Stimulated activated memory B cell treated with anti-CD40 and anti-IgM and Interleukin-4, amounts not matched to agents 10 μg/mL and 1 μg/mL and 100 μg/mL, for 72 hours (primary cell): ENCODE measurements at places on chromosomes 12 and 14.

- no peaks in the 10 kb centered on the region for H3K36me3 ChIP-seq
- H3K4me3 ChIP-seq, result no peak overlapping the region
- no peak overlapping the region for H3K27ac ChIP-seq
- H3K27me3 ChIP-seq, result no peaks in the 10 kb centered on the region
- no peaks in the 10 kb centered on the region for H3K4me1 ChIP-seq
Observed at GRCh38 chr12:115511986-115512711, 765.3 kb downstream of the MED13L start.

- H3K4me3 ChIP-seq, result no peak overlapping the region
- H3K4me1 ChIP-seq, result no peaks in the 10 kb centered on the region
- no peaks in the 10 kb centered on the region for H3K36me3 ChIP-seq
- ATAC-seq, result no peak
- H3K27me3 ChIP-seq, result peaks cover 14% of the 10 kb centered on the region
Observed at GRCh38 chr14:53494587-53494986, 341.5 kb upstream of the DDHD1 start.

DNA sequence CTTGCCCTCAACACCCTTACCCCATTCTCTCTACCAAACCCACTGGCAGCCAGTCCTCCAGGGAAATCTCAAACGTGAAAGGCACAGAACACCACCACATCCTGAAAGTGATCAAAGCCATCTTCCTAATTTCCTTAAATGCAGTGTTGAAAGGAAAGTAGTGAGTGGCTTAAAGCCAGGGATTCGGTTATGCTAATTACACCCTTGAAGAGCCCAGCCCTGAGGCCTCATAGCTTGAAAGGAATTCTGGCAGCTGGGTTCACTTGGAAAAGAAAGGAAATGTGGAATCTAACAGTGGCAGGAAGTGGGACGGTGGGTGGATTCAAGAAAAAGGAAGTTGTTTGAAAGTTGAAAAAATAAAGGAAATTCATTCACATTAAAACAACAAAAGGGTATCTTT, 73.0 kb upstream of the FICD start:
- peaks cover 30% of the 10 kb centered on the region for H3K27me3 ChIP-seq
- H3K4me1 ChIP-seq, result no peaks in the 10 kb centered on the region
- no peak overlapping the region for H3K4me3 ChIP-seq
- ATAC-seq, result no peak
- no peak overlapping the region for H3K27ac ChIP-seq

DNA sequence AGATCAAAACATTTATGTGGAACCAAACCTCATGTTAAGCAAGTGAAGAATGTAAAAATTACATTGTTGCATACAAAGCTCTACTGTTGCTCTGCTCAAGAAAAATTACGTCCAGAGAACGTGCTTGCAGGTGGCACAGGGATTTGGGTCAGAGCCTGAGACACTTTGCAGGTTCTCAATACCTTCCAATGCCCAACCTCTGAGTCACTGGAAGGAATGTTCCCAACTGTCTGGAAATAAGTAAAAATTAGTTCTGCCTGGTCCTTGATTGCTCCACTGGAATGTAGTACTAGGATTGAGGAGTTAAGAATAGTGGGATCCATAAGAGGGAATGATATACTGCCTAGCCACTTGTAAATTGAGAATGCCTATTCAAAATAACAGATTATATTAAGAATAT, 2.8 kb upstream of the IFNG start:
- no peak overlapping the region for H3K27ac ChIP-seq
- H3K27me3 ChIP-seq, result no peaks in the 10 kb centered on the region
- peaks cover 4% of the 10 kb centered on the region for H3K4me1 ChIP-seq
- no peak overlapping the region for H3K4me3 ChIP-seq

GRCh38 chr12:94200695-94201094, 52.3 kb downstream of the PLXNC1 start:
- peaks cover 40% of the 10 kb centered on the region for H3K4me1 ChIP-seq
- peaks cover 60% of the 10 kb centered on the region for H3K36me3 ChIP-seq
- H3K4me3 ChIP-seq, result no peak overlapping the region
- H3K27ac ChIP-seq, result peak overlapping the region; percentile 6
- no peak for ATAC-seq

DNA sequence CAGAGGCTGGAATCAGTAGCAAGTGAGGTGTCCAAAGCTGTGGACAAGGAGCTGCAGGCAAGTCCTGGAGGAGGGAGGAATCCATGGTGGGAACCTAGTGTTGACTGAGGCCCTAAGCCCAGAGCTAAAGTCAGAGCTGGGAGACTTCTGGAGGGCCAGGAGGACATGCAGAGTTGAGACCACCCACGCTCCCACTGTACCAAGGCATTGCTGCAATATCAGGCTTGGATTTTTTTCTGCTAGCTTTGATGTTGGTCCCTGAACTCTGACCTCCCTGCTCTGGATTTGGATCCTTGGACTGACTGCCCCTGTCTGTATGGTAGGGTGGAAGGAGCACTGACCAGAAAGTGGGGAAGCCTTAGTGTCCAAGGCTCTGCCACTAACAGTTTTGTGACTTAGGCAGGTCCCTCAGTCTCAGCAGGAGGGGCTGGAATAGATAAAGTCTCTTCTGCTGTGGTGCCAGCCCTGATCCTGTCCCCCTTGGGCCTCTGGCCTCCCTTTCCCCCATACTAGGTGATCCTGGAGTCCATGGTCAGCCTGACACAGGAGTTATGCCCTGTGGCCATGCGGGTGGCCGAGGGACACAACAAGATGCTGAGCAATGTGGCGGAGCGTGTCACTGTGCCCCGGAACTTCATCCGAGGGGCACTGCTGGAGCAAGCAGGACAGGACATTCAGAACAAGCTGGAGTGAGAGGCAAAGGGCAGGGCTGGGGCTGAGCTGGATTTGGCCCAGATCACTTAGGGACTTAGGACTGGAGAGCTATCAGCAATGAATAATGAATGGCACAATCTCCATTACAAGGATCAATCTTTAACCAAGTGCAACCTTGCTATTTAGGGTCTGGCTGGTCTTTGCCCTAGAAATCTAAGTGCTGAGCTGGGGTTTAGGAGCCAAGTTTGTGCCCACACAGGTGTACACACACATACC, 9.4 kb downstream of the CARMIL3 start:
- H3K27ac ChIP-seq, result no peak overlapping the region
- H3K36me3 ChIP-seq, result no peaks in the 10 kb centered on the region
- no peak for ATAC-seq
- H3K4me1 ChIP-seq, result peaks cover 5% of the 10 kb centered on the region
- no peaks in the 10 kb centered on the region for H3K27me3 ChIP-seq

GRCh38 chr12:77786675-77787074, 44.0 kb upstream of the NAV3 start:
- no peaks in the 10 kb centered on the region for H3K4me1 ChIP-seq
- no peaks in the 10 kb centered on the region for H3K36me3 ChIP-seq
- H3K27ac ChIP-seq, result no peak overlapping the region

DNA sequence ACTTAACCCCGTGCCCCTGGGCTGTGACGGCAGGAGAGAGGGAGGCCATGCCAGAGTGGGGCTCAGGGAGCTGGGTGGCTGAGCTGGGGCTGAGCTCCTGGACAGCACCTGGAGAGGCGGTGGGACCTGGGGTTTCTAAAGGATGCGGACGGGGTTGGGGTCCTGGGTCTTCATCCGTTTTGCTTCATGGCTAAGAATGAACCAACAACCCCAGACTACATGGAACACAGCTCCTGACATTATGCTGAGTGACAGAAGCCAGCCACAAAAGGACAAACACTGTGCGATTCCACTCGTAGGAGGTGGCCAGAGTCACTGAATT, 60.6 kb downstream of the NCOR2 start:
- no peak for ATAC-seq
- H3K27ac ChIP-seq, result peak overlapping the region; percentile 26
- no peaks in the 10 kb centered on the region for H3K27me3 ChIP-seq
- peaks cover 80% of the 10 kb centered on the region for H3K4me1 ChIP-seq

DNA sequence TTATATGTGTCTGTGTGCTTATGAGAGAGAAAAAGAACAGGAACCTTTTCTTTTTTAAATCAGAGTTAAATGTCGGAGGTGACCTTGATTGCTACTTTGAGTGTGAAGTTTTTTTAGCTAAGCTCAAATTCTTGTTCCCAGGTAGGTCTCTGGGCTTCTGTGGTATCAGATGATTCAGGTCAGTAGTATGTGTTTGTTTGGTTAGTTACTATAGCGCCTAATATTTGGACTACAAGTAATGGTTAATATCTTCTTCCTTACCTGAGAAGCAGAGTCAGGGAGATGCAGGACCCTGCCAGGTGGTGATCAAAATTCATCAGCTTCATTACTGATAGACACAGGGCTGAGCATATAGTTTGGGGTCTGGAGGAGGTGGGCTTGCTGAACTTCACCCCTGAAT, 30.8 kb downstream of the ADCK1 start:
- no peak overlapping the region for H3K4me3 ChIP-seq
- H3K36me3 ChIP-seq, result peaks cover 49% of the 10 kb centered on the region
- no peaks in the 10 kb centered on the region for H3K27me3 ChIP-seq
- ATAC-seq, result no peak
- H3K27ac ChIP-seq, result no peak overlapping the region

GRCh38 chr12:16593546-16593945, 12.4 kb downstream of the LMO3 start:
- H3K4me3 ChIP-seq, result no peak overlapping the region
- H3K27ac ChIP-seq, result no peak overlapping the region
- no peak for ATAC-seq
- H3K27me3 ChIP-seq, result no peaks in the 10 kb centered on the region
- no peaks in the 10 kb centered on the region for H3K36me3 ChIP-seq

DNA sequence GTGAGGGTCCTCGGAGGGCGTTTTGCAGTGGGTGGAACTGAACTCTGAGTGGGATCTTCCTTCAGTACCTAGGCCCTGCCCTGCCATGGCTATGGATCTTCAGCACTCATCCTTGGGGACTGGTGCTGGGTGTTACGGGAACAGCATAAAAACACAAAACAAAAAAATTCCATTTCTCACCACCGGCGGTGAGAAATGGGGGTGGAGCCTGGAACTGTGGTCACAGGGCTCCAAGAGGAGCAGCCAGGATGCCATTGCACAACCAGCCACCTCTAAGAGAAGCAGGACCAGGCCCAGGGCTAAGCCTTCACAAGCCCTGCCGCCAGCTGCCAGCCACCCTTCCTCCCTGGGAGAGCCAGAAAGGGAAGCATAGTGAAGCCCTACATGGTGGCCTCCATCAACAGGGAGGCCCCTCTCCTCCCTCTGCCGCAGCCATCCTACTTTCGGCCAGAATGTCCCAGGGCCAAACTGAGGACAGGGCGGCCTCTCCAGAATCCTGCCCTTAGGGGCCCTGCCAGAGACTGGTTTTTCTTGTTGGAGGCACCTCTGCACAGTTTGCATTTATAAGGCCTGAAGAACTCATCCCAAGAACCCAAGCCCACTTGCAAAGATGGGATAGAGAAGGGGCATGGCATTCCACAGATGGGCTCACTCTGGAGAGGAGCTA, 76.5 kb downstream of the VCPKMT start:
- peaks cover 57% of the 10 kb centered on the region for H3K4me1 ChIP-seq
- H3K27me3 ChIP-seq, result no peaks in the 10 kb centered on the region
- peaks cover 7% of the 10 kb centered on the region for H3K36me3 ChIP-seq
- no peak for ATAC-seq
- H3K4me3 ChIP-seq, result peak overlapping the region; percentile 63

DNA sequence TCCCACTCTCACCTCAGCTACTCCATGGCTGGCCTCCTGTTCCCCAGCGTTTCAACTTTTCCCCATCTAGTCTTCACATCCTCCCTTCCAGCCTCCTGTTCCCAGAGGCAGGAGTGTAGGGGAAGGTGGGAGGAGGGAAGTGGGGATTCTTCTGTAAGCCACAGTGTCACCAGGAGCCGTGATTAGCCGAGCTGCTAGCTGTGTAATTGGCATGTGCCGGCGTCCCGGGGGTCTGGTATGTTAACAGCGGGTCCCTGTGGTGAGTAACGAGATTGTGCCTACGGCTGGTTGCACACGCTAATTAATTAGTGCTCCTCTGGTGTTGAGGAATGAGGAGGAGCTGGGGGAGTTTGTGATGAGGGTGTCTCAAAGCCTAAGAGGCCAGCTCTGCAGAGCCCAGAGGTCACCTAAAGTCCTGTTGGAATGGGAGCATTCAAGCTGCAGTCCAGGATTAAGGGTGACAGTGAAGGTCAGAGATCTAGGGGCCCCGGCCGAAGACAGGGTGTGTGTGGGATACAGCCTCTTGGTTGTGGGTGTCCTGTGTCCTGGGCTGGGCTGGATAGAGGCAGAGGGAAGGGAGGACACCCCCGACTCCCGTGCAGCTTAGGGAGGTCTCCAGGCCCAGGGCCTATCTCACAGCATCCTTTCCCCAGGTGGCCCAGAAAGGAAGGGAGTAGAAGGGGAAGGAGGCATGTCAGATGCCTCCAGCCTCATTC, 10.0 kb upstream of the CALCOCO1 start:
- H3K4me3 ChIP-seq, result no peak overlapping the region
- no peaks in the 10 kb centered on the region for H3K36me3 ChIP-seq
- no peak overlapping the region for H3K27ac ChIP-seq
- no peak for ATAC-seq
- peaks cover 19% of the 10 kb centered on the region for H3K4me1 ChIP-seq

GRCh38 chr12:12585115-12585863, 22.6 kb upstream of the DUSP16 start:
- H3K4me1 ChIP-seq, result peaks cover 25% of the 10 kb centered on the region
- H3K36me3 ChIP-seq, result peaks cover 8% of the 10 kb centered on the region
- H3K27ac ChIP-seq, result peak overlapping the region; percentile 23
- H3K27me3 ChIP-seq, result peaks cover 33% of the 10 kb centered on the region

DNA sequence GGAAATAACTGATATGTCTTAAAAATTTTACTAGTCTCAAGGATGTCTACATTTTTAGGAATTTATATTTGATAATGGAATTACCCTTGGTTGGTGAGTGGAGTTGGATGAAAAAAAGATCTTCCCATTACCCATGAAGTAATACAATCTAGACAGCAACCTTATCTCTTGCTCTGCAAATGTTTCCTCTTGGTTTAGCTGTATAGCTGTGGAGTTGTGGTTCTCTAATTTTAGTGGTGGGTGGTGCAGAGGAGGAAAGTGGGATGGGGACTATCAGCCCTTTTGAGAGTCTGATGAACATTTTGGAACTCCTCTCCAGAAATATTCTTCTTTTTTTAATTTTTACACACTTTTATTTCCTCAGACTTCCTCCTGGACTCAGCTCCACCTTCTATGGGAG, 17.1 kb downstream of the SPX start:
- H3K27ac ChIP-seq, result no peak overlapping the region
- H3K27me3 ChIP-seq, result peaks cover 21% of the 10 kb centered on the region
- no peak overlapping the region for H3K4me3 ChIP-seq
- H3K36me3 ChIP-seq, result no peaks in the 10 kb centered on the region
- H3K4me1 ChIP-seq, result no peaks in the 10 kb centered on the region

DNA sequence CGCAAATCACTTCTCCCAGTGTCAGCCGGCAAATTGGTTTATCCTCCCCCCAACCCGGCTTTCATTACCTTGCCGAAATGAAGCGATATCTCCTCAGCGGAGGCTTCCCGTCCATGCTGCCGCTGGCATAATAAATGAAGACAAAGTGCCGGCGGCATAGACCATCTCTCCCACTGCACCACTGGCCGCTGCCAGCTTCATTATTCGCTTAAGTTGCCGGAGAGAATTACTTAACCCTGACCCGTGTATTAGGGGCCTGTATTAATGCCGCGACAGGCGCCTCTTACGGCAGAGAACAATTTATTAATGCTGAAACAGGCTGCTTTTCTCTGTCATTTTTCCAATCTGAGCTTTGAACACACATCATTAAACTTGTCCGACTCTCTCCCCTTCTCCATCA, 17.5 kb upstream of the GPATCH2L start:
- H3K4me1 ChIP-seq, result peaks cover 7% of the 10 kb centered on the region
- no peak for ATAC-seq
- H3K36me3 ChIP-seq, result no peaks in the 10 kb centered on the region
- no peak overlapping the region for H3K27ac ChIP-seq

GRCh38 chr12:11508699-11509098, 113.3 kb upstream of the PRB2 start:
- H3K4me3 ChIP-seq, result no peak overlapping the region
- H3K27me3 ChIP-seq, result peaks cover 8% of the 10 kb centered on the region
- H3K27ac ChIP-seq, result no peak overlapping the region
- H3K4me1 ChIP-seq, result no peaks in the 10 kb centered on the region
- no peak for ATAC-seq
- peaks cover 5% of the 10 kb centered on the region for H3K36me3 ChIP-seq
